ENCODE measurements at places on chromosomes 11 and 22.
A peak's percentile ranks its signal among the peaks of the same experiment; 100 is the strongest.

GRCh38 chr22:19120829-19121630 is 1.2 kb downstream of the DGCR2 start:
- peak; percentile 73 for DNase-seq

DNA sequence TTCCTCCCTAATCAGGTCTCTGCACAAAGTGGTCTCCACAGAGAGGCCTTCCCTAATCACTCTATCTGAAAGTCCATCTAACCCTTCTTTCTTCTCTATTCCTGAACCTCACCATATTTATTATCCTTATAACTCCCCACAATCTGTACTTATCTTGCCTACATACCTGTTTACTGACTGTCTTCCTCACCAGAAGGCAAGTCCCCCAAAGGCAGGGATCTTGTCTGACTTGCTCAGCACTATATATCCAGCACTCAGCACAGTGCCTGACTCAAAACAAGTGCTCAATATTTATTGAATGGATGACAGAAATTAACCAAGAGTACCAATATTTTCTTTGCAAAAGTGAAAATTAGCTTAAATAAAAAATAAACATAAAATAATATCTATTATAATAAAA is 5.5 kb downstream of the DCUN1D5 start:
- no peak for DNase-seq

- DNase-seq: no peak
These were observed 43.1 kb upstream of the MYH9 start for GRCh38 chr22:36430863-36431262.

- peak; percentile 42 for DNase-seq
These were observed 10.2 kb upstream of the P4HA3 start for GRCh38 chr11:74321487-74322188.

DNA sequence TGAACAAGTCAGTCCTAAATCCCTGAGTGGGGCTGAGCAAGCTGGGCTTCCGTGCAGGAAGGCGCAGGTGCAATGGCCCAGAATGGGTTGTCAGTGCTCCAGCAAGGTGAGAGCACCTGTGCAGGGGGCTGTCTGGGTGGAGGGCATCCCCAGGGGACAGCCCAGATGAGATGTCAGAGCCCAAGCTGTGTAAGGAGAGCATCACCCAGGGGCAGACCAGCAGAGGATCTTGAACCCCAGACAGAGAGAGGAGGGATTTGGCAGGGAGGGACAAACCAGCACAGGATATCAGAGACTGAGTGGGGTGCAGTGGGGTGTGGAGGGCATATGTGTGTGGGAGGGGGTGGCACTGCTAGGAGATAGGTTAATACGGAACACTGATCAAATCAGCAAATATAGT is 114.9 kb upstream of the TMEM45B start:
- no peak for DNase-seq

- DNase-seq: peak; percentile 71
These were observed 39.4 kb upstream of the CFAP300 start for GRCh38 chr11:102007567-102008437.

- DNase-seq: no peak
These were observed 517.8 kb downstream of the MIAT start for GRCh38 chr22:27175021-27175838.

DNA sequence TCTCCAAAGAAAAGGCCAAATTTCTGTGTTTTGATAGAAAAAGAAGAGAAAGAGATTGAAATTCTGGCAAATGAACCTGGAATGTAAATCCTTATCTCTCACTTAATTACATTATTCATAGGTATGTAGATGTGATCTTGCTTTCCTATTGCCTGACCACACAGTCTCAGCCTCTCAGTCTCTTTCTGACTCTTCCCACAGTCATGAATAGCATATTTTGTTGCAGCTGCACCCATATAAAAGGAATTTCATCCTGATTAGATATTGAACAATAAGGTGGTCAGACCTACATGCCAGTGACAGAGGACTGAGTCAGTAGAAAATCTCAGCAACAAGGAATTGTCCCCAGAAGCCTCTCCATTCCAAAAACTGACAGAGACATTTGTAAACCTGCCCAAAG is 62.9 kb upstream of the LRRC4C start:
- no peak for DNase-seq

GRCh38 chr11:64134963-64135362 is 30.9 kb downstream of the MACROD1 start:
- DNase-seq: no peak

- no peak for DNase-seq
These were observed 98.9 kb upstream of the UBASH3B start for GRCh38 chr11:122556605-122557004.

GRCh38 chr11:102269927-102270326 is 47.4 kb upstream of the BIRC3 start:
- peak; percentile 60 for DNase-seq

DNA sequence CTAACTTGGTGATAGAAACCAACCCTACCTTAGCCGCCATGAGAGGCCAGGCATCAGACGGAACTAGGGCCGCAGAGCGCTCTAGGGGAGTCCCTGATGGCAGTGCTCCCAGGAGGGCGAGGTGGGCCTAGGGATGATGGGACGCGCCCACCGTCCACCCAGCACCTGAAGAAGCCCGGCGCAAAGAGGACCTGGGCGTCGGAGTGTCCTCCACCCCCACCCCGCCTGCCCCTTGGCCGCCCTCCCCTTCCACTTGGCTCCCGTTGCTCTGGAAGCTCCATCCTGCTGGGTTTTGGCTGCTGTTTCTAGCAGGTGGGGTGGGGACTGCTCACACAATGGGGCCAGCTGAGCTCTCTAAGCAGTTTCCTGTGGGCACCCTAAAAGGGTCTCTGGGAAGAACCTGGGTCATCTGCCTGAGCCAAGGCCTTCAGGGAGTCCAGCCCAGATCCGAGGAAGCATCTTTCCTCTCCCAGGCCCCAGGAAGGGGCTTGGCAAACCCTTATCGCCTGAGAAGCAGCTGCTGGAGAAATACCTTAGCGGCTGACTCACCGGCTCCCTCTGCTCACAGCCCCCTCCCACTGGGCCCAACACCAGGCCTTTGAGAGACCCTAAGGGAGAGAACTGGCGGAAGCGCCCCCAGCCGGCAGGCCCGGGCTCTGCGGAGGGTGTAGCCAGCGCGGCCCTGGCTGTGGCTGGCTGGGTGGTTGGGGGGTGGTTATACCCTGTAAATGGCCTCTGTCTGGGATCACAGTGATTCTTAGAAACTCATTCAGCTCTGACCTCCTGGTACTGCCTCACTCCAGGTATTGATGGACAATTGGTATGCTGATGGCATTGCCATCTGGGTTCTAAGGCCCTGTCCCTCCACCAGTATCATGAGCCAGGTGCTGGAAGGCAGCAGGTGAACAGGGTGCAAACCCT is 19.3 kb downstream of the CREB3L1 start:
- peak; percentile 94 for DNase-seq

DNA sequence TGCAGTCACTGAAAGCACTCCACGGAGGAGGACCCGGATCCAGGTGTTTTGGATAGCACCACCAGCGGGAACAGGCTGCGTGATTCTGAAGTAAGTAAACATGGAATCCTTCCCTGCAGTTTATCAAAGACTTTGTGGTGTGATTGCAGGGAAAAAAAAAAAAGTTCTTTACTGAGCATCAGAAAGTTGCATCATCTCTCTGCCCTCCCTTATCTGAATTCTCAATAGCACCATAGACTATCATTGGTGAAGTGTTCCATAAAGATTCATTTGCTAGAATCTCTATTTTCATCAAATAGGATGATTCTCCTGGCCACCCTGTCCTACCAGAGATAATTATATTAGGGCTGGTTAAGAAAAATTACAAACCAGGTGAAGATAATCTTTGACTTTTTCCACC is 79.0 kb downstream of the SPON1 start:
- no peak for DNase-seq

GRCh38 chr22:24390576-24390975 is 36.8 kb upstream of the ADORA2A start:
- no peak for DNase-seq

GRCh38 chr11:206526-207207 is 532 bp downstream of the BET1L start:
- no peak for DNase-seq

- no peak for DNase-seq
These were observed 1.5 kb downstream of the RPS6KA4 start for GRCh38 chr11:64360448-64360921.

DNA sequence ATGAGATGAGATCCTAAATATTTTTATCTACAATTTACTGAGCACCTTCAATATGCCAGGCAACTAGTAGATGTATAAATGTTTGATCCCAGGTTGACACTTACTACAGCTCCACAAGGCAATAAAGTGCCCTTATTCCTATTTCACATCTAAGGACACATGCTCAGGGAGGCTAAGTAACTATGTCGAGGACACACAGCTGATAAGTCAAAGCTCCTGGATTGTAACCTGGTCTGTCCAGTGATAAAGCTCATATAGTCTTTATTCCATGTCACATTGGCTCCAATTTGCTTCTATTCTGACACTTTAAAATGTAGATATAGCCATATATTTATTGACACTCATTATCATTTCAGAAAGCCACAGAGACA is 93.8 kb upstream of the BMAL1 start:
- no peak for DNase-seq

GRCh38 chr11:69288883-69289242 is 5.1 kb upstream of the MYEOV start:
- DNase-seq: no peak

- DNase-seq: no peak
These were observed 18.4 kb downstream of the MTMR3 start for GRCh38 chr22:29901354-29901753.

- DNase-seq: no peak
These were observed 16.7 kb upstream of the TMPRSS4 start for GRCh38 chr11:118060081-118060661.

DNA sequence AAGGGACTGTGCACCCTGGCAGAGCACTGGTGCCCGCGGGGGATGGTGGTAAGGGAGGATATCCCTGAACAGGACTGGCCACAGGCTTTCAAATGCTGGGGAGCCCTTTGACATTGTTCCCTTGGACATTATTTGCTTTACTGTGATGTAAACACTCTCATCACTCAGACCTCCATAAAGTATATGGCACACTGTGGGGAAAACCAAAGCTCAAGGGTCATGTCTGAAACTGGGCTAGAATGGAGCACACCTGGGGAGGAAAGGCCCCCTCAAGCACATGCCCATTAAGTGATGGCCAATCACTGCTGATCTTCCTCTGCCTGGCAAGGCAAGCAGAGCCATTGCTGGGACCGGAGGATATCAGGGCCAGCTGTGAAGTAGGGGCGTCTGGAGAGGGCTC is 60.9 kb upstream of the TENM4 start:
- DNase-seq: no peak

DNA sequence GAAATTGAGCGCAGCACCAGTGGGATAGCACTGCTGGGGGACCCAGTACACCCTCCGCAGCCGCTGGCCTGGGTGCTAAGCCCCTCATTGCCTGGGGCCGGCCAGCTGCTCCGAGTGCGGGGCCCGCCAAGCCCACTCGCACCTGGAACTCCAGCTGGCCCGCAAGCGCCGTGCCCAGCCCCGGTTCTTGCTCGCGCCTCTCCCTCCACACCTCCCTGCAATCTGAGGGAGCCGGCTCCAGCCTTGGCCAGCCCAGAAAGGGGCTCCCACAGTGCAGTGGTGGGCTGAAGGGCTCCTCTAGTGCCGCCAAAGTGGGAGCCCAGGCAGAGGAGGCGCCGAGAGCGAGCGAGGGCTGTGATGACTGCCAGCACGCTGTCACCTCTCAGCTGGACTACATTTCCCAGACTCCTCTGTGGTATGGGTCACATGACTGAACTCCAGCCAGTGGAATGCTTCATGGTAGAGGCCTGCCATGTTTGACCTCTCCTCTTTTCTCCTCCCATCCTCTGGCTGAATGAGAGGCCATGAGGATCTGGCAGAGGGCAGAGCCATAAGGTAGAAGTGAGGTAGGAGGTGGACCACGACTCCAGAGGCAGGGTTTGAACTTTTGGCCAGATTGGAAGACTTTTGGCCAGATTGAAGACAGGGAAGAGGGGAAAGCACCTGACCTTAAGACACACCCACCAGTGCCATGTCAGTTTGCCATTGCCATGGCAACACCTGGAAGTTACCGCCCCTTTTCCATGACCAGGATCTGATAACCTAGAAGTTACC is 6.2 kb downstream of the MRGPRD start:
- no peak for DNase-seq

GRCh38 chr11:87180742-87181141 is 143.0 kb downstream of the TMEM135 start:
- no peak for DNase-seq

DNA sequence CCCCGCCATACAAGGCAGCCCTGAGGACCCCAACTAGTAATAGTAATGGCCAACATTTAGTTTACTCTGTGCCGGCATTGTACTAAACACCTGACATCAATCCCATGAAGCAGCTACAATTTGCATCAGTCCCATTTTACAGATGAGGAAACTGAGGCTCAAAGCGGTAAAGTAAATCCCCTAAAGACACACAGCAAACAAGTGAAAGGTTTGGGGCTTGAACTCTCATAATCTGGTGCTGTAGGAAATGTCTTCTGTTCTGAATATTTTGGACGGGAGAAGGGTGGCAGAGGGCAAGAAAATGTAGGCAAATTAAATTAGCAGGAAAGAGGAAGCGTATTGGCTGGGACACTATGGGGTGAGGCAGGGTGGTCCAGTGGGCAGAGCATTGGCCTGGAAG is 160.3 kb upstream of the SYT13 start:
- DNase-seq: no peak

GRCh38 chr11:64583296-64584262 is 7.4 kb upstream of the SLC22A12 start:
- DNase-seq: no peak

GRCh38 chr11:46363455-46364005 is 16.3 kb downstream of the DGKZ start:
- no peak for DNase-seq

- no peak for DNase-seq
These were observed 30.2 kb upstream of the PPFIA1 start for GRCh38 chr11:70240337-70240736.

DNA sequence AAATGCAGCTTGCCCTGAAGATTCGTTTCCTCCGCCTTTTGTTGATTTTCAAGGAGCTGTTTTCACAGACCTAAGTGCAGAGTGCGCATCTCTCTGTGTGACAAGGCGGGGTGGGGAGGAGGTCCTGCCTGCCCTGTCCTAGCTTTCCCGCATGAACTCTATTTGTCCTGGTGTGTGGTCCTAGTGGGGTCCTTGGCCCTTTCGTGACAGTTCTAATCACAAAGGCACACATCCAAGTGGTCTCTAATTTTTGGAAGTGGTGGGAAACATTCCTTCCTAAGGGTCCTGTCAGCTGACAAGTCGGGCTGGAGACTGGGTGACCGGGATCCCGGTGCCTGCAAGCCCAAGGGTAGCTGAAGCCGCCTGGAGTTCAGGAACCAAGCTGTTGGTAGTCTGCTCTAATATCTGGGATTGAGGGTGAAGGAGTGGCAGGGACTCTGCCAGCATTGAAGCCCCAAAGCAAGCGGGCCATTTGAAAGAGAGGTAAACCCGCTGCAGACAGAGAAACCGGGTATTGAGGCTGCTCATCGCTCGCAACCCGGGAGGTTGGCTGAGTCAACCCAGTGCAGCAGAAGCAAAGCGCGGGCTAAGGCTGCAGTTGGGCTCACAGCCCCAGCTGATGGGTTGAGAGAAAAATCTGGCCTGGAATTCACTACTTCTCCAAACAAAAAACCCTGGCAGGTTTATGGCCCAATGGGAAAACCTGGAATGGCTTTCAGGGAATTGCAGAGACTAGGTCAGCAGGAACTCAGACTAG is 28.1 kb upstream of the FBXO3 start:
- DNase-seq: peak; percentile 57

- DNase-seq: no peak
These were observed 193.5 kb downstream of the UVRAG start for GRCh38 chr11:76008474-76008873.
